Naive thymus-derived CD4-positive, alpha-beta T cell (primary cell): ENCODE measurements at places on chromosomes 2 and 18.
A peak's percentile ranks its signal among the peaks of the same experiment; 100 is the strongest.

GRCh38 chr18:5524660-5525059 lies 19.1 kb downstream of the EPB41L3 start:
- DNase-seq, result no peak
- no peaks in the 10 kb centered on the region for H3K4me1 ChIP-seq
- H3K4me3 ChIP-seq, result no peak overlapping the region
- H3K27me3 ChIP-seq, result no peaks in the 10 kb centered on the region

GRCh38 chr2:199462956-199463692 lies 5.4 kb upstream of the SATB2 start:
- peak overlapping the region; percentile 30 for H3K4me3 ChIP-seq
- no peaks in the 10 kb centered on the region for H3K36me3 ChIP-seq
- H3K4me1 ChIP-seq, result peaks cover 19% of the 10 kb centered on the region
- H3K27me3 ChIP-seq, result peaks cover 52% of the 10 kb centered on the region

DNA sequence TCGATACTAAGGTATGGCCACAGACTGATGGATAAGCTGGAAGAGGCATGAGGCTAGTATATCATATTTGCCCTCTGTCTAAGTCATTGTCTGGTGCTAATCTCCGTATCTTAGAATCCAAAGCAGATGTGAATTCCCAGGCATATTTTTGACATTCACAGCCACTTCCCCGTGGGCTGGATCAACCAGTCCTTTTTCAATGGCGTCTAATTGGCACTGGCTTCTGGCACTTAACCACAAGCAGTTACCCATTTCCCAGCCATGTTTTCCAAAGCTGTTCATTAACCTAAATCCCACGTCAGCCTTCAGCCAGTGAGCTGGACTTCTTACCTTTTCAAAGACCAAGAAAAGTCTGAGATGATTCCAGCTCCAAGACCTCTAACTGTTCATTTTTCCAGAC lies 20.7 kb upstream of the ZNF407 start:
- no peaks in the 10 kb centered on the region for H3K4me1 ChIP-seq
- H3K27me3 ChIP-seq, result no peaks in the 10 kb centered on the region
- no peaks in the 10 kb centered on the region for H3K36me3 ChIP-seq
- no peak overlapping the region for H3K4me3 ChIP-seq
- no peak for DNase-seq

DNA sequence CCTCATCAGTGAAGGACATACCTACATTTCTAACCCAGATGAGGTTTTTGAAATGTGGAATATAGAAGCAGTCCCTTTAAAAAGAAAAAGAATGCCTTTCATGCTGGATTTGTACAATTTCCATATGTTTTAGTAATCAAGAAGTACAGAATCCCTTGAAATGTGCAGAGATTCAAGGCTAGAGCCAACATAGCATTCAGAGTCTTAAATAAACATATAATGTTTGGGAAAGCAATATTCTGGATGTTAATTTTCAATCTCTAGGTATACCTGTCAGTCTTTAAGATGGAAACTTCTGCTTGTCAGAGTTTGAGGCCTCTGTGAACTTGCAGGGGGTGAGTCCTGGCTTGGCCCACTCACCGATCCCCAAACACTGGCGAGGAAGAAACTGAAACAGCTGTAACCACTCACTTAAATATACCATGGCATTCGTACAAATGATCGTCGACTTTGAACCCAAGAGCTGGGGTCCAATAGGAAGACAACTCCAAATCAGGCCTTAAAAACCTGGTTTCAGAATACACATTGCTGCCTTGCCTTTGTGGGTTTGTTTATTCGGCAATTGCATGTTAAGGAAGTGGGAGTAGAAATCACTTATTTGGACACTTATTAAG lies 132.8 kb upstream of the NCK2 start:
- H3K27me3 ChIP-seq, result no peaks in the 10 kb centered on the region
- H3K36me3 ChIP-seq, result no peaks in the 10 kb centered on the region
- no peak overlapping the region for H3K27ac ChIP-seq
- H3K4me1 ChIP-seq, result no peaks in the 10 kb centered on the region

DNA sequence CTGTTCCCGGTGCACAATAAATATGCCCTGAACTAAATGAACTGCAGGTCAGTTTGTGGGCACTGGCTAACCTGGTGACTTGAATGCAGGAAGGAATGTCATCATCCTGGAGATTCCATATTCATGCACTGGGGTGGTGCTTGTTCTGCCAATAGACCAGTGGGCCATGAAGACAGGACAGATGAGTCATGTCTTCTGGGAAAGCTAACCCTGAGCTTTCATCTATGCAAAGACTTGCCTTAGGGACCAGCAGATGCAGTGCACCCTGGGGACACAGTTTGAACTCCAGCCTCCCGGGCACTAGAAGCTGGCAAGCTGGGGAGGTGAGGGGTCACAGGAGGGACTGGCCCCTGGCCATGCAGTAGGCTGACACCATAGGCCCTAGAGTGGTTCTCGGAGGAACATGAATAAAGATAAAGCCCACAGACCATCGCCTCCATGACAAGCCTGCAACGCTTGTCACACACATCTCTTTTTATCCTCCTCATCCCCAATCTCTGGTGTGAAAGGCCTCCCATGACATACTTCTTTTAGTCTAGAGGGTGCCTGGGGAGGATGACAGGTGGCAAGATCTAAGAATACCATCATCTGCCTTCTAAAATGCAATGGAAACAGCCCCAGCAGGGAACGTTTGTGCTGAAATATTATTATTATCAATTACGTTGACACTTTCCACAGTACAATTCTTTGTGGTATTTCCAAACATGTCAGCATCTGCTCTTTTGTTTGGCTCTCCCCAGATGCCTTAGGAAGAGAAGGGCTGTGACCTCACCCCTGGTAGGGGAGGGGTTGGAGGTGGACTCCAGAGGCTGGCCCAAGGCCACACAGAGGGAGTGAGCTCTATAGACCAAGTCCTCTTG lies 267.4 kb upstream of the RAB6C start:
- H3K27ac ChIP-seq, result no peak overlapping the region
- H3K36me3 ChIP-seq, result no peaks in the 10 kb centered on the region
- H3K4me3 ChIP-seq, result no peak overlapping the region
- no peaks in the 10 kb centered on the region for H3K27me3 ChIP-seq
- no peaks in the 10 kb centered on the region for H3K4me1 ChIP-seq
- DNase-seq, result no peak

GRCh38 chr18:2903006-2903405 lies 56.2 kb downstream of the EMILIN2 start:
- no peaks in the 10 kb centered on the region for H3K36me3 ChIP-seq
- no peak overlapping the region for H3K4me3 ChIP-seq
- peaks cover 9% of the 10 kb centered on the region for H3K4me1 ChIP-seq
- H3K27me3 ChIP-seq, result no peaks in the 10 kb centered on the region
- no peak for DNase-seq

- H3K36me3 ChIP-seq, result no peaks in the 10 kb centered on the region
- no peaks in the 10 kb centered on the region for H3K4me1 ChIP-seq
- no peaks in the 10 kb centered on the region for H3K27me3 ChIP-seq
- DNase-seq, result no peak
- H3K27ac ChIP-seq, result no peak overlapping the region
Measured at GRCh38 chr18:9851511-9851910, 34.3 kb upstream of the TXNDC2 start.

- peaks cover 10% of the 10 kb centered on the region for H3K4me1 ChIP-seq
- no peaks in the 10 kb centered on the region for H3K36me3 ChIP-seq
- no peak overlapping the region for H3K27ac ChIP-seq
- H3K27me3 ChIP-seq, result no peaks in the 10 kb centered on the region
- H3K4me3 ChIP-seq, result no peak overlapping the region
Measured at GRCh38 chr2:24515831-24516230, 24.8 kb downstream of the NCOA1 start.

GRCh38 chr2:217842017-217842416 lies 160.8 kb downstream of the TNS1 start:
- no peaks in the 10 kb centered on the region for H3K27me3 ChIP-seq
- no peak overlapping the region for H3K4me3 ChIP-seq
- H3K36me3 ChIP-seq, result no peaks in the 10 kb centered on the region
- DNase-seq, result no peak
- no peaks in the 10 kb centered on the region for H3K4me1 ChIP-seq
- H3K27ac ChIP-seq, result no peak overlapping the region

- H3K27me3 ChIP-seq, result no peaks in the 10 kb centered on the region
- no peak for DNase-seq
- no peak overlapping the region for H3K4me3 ChIP-seq
- H3K36me3 ChIP-seq, result no peaks in the 10 kb centered on the region
Measured at GRCh38 chr2:27097341-27097740, 10.8 kb downstream of the KHK start.

DNA sequence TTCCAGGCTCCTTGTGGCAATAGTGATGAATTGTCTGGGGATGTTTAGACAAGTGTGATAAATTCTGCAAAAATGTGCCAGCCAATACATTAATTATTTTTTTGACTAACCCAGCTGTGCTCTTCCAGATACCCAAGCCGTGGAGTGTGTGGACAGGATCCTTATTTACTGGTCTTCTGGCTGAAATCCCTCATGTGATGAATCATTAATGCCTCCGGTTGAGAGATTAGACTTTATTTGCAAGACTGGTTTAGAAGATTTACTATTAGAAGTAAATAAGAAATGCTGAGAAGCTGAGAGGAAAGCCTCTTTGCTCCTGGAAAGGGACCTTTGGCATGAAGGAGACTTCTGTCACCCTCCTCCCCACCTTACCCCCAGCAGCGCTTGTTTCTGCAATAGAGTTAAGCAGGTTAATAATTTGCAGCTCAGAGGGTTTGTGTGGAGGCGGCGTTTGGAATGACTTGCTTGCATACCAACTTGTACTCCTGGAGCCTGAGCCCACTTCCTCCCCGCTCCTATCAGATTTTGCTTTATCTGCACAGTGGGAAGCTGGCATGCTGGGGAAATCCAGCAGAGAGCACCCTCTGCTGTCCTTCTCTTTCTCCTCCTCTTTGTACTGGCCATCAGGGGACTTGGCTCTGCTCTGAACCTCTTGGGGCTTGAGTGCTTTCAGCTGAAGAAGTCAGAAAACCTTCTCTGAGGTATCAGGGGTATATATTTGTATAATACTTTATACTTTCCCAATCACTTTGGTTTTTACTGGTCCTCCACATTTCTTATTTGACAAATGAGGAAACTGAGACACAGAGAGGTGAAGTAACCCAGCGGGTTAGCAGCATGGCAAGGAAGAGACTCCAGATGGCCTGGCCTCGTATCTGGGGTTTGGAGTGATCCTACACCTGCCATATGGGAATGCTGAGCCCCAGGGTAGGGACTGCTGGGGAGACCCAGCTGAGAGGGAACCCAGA lies 16.3 kb downstream of the SLC3A1 start:
- no peaks in the 10 kb centered on the region for H3K27me3 ChIP-seq
- H3K36me3 ChIP-seq, result no peaks in the 10 kb centered on the region
- no peak for DNase-seq

- H3K27ac ChIP-seq, result no peak overlapping the region
- H3K36me3 ChIP-seq, result no peaks in the 10 kb centered on the region
- no peak for DNase-seq
- no peaks in the 10 kb centered on the region for H3K4me1 ChIP-seq
Measured at GRCh38 chr2:26687328-26687727, 5.2 kb upstream of the KCNK3 start.

DNA sequence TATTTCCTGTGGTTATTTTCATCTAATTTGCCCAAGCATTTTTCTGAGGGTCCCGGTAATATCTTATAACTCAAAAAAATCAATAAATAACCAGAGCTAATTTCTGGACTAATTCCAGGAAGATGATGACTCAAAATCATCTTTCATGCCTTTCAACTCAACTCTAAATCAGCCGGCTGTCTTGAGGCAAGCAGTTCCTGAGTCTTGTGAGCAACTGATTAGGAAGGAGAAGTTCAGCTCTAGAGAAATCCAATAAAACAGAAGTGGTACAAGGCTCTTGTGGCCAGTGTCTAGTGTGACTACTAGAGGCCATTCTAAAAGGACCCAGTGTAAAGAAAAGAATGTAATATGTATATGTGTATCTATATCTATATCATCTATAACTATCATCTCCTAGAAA lies 890.4 kb downstream of the TRIB2 start:
- H3K4me3 ChIP-seq, result no peak overlapping the region
- H3K4me1 ChIP-seq, result no peaks in the 10 kb centered on the region
- H3K27me3 ChIP-seq, result no peaks in the 10 kb centered on the region
- H3K27ac ChIP-seq, result no peak overlapping the region
- no peak for DNase-seq

DNA sequence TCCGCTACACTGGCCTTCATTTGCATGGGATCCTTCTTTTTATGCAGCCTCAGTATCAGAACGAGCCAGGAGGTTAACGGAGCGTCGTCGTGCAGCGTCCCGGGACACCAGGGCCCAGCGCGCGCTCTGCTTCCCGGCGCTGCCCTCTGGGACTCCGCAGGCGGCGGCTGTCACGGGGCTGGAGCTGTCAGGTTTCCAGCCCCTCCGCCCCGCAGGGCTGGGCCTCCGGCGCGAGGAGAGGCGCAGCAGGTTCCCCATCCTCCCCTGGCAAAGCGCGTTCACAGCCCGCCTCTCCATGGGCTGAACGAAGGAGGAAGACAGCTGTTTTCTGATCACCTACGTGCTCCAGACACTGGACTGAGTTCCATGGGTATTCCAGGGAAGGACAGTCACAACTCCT lies 12.5 kb upstream of the PAX8 start:
- no peak overlapping the region for H3K4me3 ChIP-seq
- no peaks in the 10 kb centered on the region for H3K4me1 ChIP-seq
- no peaks in the 10 kb centered on the region for H3K36me3 ChIP-seq
- H3K27ac ChIP-seq, result no peak overlapping the region
- H3K27me3 ChIP-seq, result no peaks in the 10 kb centered on the region

DNA sequence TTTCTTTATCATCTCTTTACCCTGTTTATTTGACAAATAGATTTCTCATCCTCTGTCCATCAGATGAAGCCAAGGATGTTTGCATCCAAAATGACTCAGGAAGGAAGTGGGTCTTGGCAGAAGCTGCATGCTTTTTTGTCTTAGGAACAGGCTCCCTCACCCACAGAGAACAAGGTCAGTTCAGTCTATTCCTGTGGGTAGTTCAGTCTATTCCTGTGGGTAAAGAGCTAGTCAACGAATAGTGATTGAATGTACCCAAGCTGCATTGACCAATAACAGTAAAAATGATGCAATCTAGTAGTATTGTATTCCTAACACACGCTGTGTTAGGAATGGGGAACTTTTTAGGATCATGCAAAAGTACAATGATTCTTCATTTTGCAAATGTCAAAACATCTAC lies 290.8 kb upstream of the TANK start:
- H3K36me3 ChIP-seq, result no peaks in the 10 kb centered on the region
- no peak for DNase-seq
- H3K4me3 ChIP-seq, result no peak overlapping the region
- H3K27me3 ChIP-seq, result no peaks in the 10 kb centered on the region
- H3K4me1 ChIP-seq, result no peaks in the 10 kb centered on the region

DNA sequence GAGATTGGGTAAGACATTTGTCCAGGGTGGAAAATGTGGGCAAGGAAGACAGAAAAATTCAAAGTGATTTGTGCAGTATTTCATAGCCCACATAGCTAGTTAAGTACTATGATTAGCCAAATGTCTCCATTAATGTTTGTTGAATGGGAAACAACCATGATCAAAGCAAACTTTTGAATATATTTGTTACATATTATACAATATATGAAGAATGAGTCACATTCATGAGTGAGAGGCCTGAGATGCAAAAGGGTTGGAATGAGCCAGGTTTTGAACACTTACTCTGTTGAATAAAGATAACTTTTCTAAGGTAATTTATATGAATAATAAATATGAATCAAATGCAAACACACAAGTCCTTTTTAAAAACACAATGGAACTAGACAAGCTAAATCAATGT lies 984.5 kb upstream of the CDH2 start:
- H3K4me1 ChIP-seq, result no peaks in the 10 kb centered on the region
- DNase-seq, result no peak
- H3K27ac ChIP-seq, result no peak overlapping the region
- H3K36me3 ChIP-seq, result no peaks in the 10 kb centered on the region
